Activated T-cell treated with anti-CD3 and anti-CD28 coated beads, Interleukin-2, amount 50 U/mL, for 48 hours (primary cell): ENCODE measurements at places on chromosomes 11 and 22.

- DNase-seq = no peak
These were observed 97.6 kb downstream of the FAT3 start for GRCh38 chr11:92322225-92322624.

GRCh38 chr11:122666743-122667142 is 11.2 kb downstream of the UBASH3B start:
- no peak for DNase-seq

DNA sequence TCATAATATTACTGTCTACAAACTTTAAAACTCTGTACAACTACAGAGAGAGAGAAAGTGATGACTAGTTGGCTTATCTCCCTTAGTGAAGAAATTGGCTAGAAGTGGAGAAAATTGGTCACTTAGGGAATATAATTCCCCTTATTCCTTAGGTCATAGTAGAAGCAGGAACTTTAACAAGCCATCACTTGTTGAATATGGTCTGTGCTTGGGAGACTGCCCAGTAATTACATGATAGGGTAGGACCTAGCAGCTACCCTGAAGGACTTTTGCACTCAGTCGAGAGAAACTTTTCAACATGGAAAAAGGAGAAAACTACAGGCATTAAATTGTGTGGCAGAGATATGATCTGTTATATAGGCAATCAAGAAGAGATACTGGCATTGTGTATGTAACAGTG is 576.5 kb upstream of the CCDC90B start:
- no peak for DNase-seq

DNA sequence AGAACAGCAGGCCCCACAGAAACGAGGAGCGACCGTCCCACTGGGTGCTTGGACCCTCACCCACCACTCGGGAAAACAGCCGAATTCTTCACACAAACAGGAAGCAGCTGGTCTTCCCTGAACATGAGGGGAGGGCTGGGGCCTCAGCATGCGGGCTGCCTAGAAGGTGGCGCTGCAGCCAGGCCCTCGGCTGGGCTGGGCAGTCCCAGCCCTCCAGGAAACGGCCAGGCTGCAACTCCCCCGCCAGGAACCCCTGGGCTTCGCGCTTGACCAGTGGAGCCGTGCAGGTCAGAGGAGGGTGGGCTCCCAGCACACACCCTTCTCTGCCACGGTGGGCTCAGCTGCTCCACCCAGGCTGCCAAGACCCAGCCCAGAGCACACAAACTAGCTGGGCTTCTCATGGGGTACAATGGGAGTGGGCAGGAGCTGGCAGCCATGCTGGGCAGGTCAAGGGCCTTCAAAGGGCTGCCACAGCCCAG is 29.6 kb downstream of the IGF2 start:
- DNase-seq = no peak

- no peak for DNase-seq
These were observed 48.8 kb upstream of the PICALM start for GRCh38 chr11:86117712-86118063.

DNA sequence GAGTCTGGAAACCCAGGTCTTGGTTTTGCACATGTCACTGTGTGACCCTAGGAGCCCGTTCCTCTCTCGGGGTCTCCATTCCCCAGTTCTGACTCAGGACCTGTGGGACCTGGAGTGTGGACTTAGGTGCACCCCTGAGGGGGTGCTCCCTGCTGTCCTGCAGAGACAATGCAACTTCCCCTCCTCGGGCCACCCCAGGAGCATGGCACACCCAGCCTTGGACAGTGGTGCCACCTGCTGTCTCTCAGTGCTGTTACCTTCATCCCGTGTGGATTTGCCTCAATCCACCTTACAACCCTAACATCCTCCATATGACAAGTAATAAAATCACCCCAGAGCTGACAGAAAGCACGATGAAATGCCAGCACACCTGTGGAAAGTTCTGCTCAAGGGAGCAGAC is 27.5 kb upstream of the CRYBB3 start:
- peak; percentile 41 for DNase-seq

DNA sequence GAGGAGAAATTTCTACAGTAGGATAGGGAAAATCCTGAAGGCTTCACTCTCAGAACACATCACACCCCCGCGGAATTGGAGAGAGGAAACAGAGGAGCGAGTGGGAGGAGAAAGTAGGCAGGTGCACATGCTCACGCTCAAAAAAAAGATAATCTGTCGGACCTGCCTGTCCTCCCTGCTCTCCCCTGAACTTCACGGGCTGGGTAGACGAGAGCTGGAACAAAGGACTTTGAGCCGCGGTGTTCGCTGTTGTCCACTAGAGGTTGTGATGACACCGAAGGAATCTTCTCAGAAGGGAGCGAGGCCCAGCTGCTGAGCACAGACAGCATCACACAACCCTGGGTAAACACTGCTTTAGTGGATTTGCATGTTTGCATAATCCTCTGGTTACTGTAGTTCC is 5.0 kb downstream of the SEZ6L start:
- no peak for DNase-seq

DNA sequence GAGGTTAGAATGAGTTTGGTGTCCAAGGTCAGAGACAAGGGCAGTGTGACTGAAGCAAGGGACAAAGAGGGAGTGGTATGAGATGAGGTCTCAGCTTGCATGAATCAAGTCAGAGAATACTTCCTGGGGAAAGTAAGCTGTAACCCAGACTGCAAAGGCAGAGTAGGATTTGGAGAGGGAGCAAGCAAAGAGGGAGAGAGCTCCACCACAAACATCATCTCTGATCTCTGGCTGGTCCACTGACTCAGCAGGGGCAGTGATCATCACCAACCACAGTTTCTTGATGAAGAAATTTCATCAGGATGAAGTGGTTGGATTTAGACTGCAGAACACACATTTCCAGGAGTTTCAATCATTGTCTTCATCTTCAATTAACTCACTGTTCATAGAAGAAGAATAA is 54.9 kb upstream of the HMGXB4 start:
- DNase-seq = no peak

- DNase-seq = no peak
These were observed 44.7 kb upstream of the SLN start for GRCh38 chr11:107756553-107756952.

DNA sequence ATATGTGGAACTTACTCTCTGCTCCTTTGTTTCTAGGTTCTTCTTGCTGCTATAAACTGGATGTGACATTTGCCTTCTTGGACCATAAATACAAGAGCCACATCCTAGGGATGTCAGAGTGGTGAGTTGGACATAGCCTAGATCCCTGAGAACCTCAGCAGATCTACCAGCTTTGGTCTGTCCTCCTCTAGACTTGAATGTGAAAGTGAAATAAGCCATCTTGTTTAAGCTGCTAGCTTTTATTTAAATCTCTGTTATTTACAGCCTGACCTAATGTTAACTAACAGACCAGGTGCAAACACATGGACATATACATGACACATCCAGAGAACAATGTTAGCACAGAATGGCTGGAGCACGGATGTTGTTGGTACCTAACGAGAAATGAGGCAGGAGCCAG is 36.0 kb downstream of the SLN start:
- no peak for DNase-seq

GRCh38 chr22:50473088-50473487 is 1.7 kb downstream of the SBF1 start:
- DNase-seq = peak; percentile 70

GRCh38 chr22:25232301-25232700 is 12.9 kb downstream of the CRYBB2 start:
- no peak for DNase-seq

GRCh38 chr11:6248248-6248647 is 9.4 kb downstream of the CNGA4 start:
- DNase-seq = no peak

DNA sequence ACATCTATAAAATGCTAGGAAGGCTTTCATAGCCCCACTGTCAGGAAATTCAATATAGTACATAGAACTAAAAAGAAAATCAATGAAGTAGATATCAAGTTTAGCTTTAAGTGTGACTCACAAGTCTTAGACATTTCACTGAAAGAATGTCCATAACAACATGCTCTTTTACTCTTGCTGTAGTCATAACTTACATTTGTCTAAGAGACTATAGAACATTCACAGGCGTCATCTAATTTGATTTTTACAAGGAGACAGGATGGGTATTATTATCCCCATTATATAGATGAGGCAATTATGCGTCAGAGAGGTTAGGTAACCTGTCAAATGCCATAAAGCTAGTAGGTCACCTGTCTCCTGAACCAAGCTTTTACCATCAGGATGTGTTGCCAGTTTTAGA is 36.9 kb downstream of the BDNF start:
- no peak for DNase-seq

- DNase-seq = no peak
These were observed 36.0 kb upstream of the OLFML1 start for GRCh38 chr11:7449211-7449840.

DNA sequence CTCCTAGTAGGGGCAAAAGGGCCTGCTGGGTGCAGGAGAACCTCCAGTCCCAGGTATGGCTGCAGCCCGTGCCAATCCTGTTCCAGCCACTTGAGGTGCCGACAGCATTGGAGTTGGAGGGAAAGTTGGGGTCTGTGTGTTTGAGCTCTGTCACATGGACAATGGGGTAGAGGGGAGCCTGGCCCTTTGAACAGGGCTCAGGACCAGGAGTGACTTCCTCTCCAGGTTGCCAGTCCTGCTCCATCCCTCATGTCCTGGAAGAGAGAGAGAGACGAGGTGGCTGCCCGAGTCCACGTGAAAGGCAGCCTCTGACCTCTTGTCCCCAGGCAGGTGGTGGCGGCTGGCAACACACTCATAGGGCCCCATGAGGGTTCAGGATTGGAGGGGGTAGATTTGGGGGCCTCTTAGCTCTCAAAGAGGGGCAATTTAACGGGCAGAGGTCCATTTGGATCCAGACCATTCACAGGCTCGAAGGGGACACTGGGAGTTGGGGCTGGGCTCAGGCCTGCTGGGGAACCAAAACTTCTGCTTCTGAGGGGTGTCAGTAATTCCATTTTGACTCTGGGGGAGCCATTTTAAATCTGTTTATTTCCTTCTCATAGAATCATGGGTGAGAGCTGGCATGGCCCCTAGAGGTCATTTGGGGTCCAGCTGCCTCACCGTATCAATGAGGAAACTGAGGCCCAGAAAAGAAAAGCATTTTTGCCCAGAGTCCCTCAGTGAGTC is 4.1 kb downstream of the ADORA2A start:
- no peak for DNase-seq

DNA sequence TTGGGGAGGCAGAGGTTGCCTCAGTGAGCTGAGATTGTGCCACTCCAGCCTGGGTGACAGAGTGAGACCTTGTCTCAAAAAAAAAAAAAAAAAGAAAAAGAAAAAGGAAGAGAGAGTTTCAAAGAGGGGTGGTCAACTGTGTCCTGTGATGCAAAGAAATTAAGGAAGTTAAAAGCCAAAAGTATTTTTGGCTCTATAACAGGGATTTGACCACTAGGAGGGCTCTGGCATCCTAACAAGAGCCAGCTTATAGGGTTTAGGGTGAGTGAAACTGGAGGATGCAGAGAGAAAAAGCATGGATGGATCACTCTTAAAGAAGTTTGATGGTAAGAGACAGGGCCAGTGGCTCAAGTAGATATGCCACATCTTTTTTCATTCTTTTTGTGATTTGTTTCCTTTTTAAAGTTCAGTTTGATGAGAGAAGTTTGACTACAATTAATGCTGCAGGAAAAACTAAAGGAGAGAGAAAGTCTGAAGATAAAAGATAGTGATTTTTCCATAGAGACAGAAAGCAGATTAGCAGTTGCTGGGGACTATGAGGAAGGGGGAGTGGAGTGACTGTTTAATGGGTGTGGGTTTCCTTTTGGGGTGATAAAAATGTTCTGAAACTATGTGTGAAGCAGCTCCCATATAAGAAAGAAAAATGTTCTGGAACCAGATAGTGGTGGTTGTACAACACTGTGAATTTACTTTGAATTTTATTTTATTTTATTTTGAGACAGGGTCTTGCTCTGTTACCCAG is 11.1 kb upstream of the MICAL2 start:
- DNase-seq = no peak

GRCh38 chr11:59208956-59209355 is 3.8 kb downstream of the MPEG1 start:
- DNase-seq = no peak

DNA sequence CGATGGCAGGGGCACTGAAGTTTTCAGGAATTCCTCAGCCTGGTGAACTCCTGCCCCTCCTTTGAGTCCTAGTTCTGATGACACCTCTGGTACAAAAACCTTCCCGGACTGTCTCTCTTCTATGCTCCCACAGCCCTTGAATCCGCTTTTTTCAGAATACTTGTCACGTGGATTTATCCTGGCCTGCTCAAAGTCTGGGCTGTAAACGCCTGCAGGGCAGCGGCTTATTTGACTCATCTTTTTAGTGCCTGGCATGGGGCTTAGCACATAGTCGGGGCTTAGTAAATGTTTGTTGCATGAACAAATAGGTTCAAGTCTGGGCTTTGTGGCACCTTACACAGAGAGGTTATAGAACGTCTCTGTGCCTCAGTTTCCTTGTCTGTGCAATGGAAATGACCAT is 13.4 kb upstream of the KCNJ11 start:
- no peak for DNase-seq

- no peak for DNase-seq
These were observed 35.8 kb upstream of the HSD17B12 start for GRCh38 chr11:43644621-43645299.

GRCh38 chr11:95456714-95457491 is 225.9 kb upstream of the SESN3 start:
- DNase-seq = no peak

- no peak for DNase-seq
These were observed 13.7 kb downstream of the SCN4B start for GRCh38 chr11:118138839-118139420.

DNA sequence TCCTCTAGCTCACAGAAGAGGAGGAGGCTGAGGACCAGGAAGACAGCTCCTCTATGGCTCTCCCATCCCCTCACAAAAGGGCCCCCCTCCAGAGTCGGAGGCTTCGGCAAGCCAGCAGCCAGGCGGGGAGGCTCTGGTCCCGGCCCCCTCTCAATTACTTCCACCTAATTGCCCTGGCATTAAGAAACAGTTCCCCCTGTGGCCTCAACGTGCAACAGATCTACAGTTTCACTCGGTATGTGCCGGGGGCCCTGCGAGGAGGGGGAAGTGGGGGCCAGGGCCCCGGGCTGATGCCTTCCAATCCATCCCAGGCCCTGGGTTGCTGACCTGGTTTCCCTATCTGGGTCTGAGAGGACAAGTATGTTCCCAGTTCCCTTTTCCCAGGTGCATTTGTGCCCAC is 7.9 kb downstream of the FOXR1 start:
- no peak for DNase-seq

GRCh38 chr11:73566977-73567755 is 30.7 kb downstream of the FAM168A start:
- no peak for DNase-seq
